ENCODE measurements at places on chromosomes 11 and 22.

DNA sequence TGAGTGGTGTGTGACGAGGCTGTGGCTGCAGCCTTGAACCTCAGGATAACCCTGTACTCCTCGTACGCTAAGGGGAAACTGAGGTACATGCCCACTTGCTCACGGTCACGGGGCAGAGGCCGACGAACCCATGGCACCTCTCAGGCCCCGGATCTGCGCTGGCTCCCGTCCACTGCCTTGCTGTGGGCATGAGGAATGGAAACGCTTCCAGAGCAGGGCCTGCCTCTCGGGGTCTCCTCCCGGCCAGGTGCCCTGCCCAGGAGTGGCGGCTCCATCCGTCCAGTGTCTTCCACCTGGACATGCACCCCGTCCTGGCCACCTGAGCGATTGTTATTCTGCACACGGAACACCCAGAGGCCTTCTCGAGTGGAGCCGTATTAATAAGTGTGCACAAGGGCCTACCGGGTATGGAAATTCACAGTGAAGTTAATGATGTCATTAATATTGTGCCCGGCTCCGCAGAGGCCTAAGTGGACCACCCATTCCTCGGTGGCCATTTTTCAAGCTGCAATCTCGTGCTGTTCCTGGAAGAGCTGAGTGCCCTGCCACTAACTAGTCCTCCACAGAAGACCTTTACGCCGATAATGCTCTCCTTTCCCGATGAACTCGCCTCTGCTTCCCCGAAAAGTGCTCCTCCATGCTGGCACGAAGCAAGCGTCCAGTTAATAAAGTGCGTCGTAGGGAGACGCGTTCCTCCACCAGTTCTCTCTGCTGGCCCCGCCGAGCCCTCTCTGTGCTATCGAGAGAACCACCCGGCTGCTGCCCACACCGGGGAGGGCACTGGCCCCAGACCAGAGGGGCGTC lies 927.9 kb downstream of the BRD1 start:
- DNase-seq = no peak

- no peak for DNase-seq
Measured at GRCh38 chr11:59678813-59679165, 10.0 kb upstream of the PATL1 start.

- no peak for DNase-seq
Measured at GRCh38 chr11:34755671-34756070, 134.8 kb downstream of the EHF start.

DNA sequence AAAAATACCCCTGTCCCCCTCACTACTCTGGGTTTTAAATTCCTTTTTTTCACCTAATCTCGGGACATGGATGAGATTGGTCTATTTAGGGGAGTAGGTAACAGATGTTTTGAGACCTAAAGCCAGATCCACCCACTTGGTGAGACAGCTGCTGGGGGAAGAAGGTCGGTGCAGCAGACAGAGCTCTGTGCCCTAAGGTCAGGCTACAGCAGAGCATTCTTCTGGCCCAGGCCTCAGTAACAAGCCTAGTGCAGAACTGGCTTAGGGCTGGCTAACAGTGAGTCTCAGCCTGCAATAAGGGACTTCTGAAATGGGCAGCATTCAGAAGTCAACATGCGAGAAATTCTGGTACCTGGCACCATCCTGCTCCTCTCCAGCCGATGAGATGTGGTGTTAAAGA lies 444.9 kb upstream of the KIRREL3 start:
- DNase-seq = no peak

- DNase-seq = no peak
Measured at GRCh38 chr11:77111277-77111676, 8.6 kb downstream of the OMP start.

DNA sequence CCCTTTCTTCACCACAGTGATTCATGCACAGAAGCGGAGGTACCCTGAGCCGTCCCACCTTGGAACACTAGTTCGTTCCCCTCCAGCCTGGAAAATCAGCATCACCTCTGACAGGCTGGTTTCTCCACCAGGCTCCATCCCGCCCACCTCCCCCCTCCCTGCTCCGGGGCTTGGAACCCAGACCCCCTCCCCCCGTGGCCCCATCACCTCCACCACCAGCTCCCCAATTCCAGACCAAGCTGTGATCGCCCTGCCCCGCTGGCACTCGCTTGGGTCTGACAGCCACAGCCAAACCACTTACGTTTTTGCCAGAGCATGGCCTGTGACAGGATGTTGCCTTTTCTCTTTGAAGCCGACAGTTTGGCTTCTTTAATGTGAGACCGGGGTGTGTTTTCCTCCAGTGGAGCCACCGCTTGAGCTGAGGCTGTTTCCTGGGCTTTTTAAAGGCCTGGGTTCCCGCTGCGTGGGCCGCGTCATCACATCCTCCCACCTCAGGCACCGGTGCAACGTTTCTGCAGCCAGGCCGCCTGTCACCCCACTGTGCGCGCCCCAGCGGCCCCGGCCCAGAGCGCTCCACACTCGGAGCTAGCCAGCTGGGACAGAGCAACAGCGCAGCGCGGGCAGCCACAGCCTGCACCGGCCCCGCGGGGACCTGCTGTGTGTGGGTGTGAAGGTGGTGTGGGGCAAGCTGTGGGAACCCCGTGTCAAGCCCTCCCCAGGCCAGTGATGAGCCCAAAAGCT lies at the start of gene POU2AF1:
Gene POU2AF1, minus strand, starts transcription at position 415 of the 741 bp plus-strand sequence. Its CDS starts 98 bp downstream, at position 317.
- peak; percentile 82 for DNase-seq

- DNase-seq = no peak
Measured at GRCh38 chr22:38302906-38303305, 14.3 kb downstream of the CSNK1E start.

GRCh38 chr11:96272529-96273222 lies 70.3 kb downstream of the MAML2 start:
- DNase-seq = no peak

- no peak for DNase-seq
Measured at GRCh38 chr11:35157814-35158700, 19.1 kb downstream of the CD44 start.

- DNase-seq = no peak
Measured at GRCh38 chr11:114001416-114001815, 26.5 kb downstream of the HTR3A start.

- no peak for DNase-seq
Measured at GRCh38 chr11:25068451-25068850, 571.6 kb downstream of the LUZP2 start.

DNA sequence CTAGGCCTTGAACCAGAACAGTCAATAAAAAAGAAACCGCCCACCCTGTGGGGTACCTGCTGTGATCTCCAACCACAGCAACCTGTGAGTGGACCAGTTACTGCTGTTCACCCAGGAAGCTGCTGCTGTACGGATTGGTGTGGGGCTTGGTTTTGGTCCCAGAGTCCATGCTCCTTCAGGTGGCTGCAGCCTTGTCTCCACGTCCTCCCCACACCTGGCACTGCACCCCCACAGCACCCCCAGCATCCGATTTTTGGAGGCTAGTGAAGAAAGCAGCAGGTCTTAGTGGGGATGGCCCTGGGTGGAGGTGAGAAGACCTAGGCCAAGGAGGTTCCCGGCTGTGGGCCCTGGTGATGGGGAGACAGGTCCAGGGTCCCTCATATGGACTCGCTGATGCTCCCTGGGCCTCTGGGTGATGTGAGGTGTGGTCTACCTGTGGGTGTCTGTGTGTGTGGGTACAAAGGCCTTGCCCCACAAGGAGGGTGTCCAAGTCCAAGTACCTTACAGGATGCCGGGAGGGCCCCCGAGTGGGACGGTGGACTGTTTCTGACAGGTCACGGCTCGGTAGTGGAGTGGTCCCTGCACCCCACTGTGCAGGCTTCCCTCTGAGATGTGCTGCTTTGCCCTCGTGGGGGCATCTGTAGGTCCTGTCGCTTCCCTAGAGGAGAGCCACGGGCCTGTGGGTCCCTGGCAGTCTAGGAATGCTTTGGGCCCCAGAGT lies 283.4 kb downstream of the TBC1D22A start:
- no peak for DNase-seq

GRCh38 chr11:113440816-113441215 lies 34.4 kb downstream of the DRD2 start:
- no peak for DNase-seq
